Stimulated activated CD4-positive, alpha-beta T cell treated with anti-CD3 and anti-CD28 coated beads, Interleukin-15, amount 100 ng/mL, for 1 hour (primary cell): ENCODE measurements at places on chromosomes 11 and 22.

DNA sequence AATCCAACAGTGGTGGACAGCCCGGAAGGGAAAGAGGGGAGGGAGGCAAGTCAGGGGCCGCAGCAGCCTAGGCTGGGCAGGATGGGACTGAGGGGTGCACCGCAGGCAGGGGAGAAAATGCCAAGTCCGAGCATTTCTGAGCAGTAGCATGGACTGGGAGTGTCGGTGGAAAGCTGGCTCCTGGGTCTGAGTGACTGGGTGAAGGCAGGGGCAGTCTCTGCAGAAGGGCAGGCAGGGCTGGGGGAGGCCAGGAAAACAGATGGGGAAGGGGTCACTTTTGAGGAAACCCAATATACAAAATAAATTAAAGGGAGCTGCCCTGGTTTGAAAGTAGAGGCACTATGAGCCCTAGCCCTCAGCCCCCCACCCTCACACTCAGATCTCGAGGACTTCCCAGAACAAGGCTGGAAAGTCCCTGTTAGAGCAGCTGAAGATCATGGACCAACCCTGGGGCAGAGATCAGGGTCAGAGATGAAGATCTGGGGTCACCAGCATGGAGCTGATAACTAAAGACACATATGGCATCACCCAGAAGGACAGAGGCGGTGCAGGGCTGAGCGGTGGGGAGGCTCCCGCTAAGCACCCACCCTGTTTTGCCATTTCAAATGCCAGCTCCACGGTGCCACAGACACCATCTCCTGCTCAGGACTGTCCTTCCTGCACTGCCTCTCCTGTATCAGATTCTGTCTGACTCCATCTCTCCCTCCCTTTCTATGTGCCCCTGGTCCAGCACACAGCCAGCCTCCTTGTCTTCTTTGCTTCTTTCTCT is 32.4 kb upstream of the ETS1 start:
- no peak for DNase-seq

DNA sequence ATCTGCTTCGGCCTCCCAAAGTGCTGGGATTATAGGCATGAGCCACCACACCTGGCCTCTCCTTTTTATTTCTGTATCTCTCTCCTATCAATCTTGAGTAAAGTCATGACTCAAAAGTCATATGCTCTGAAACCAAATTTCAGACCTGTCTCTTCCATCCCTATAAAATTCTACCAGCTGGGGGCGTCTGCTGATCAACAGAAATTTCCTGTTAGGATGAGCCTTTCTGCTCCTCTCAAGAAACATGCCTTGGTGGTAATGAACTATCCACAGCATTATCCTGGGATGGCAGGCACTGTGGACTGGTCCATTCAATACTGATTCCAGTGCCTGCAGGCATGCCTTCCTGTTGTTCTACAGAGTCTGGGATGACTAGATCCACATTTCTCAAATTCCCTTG is 472.6 kb downstream of the NELL1 start:
- no peak for DNase-seq

DNA sequence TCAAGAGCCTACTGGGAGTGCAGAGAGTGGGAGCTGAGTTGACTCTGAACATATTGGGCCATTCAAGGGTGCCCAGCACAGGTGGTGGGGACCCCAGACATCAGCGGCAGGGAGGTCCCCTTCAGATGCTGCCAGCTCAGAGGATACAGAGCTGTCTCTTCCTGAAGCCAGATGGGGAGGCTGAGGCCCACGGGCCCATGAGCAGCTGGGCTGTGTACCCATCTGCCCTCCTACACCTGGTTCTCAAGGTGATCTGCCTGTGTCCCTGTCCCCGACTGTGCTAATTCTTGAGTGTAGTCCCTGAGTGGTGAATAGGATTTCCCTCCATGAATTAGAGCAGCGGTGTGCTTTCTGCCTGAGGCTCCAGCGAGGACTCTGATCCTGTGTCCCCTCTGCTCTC is 76.3 kb downstream of the MICAL2 start:
- no peak for DNase-seq

DNA sequence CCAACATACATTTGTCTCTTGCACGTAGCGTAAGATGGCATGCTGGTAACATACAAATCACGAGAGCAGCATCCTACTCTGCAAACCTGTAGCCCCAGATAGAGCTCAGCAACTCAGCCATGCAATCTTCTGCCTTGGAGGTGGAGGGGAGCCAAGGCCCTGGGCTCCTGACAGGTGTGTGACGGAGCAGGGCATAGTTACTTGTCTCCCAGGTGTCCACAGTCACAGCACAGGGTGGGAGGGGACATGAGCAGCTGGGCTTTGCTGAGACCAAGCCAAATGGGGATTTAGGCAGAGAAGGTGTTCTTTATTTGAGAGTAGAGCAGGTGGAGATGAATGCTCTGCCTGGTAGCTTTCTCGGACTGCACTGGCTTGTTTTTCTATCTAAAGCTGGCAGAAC is 111.7 kb downstream of the TEAD1 start:
- DNase-seq: no peak

GRCh38 chr11:123304828-123305466 is 109.9 kb upstream of the CLMP start:
- no peak for DNase-seq

DNA sequence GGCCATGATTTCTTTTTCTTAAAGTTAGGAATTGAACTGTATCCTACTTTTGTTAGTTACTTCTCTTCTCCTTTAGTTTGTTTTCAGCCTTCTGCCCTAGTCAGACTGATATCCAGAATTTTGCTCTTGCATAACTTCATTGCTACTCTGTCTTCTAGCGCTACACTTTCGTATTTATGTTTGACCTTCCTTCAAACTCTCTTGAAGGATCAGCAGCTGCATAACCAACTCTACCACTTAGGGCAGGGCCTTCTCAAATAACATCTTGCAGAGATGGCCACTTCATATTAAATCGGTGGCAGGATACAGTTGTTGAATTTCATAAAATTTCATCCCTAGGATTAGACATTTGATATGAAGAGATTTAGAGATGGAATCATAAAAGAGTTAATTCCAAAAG is 43.9 kb downstream of the KDM2A start:
- no peak for DNase-seq
